Gastrocnemius medialis (tissue), 4 donors: ENCODE measurements at places on chromosomes 12 and 14. TPM values are rescaled to one million over a fixed set of nuclear protein-coding genes. Genes with fewer than 3 reads are reported as not detected.

DNA sequence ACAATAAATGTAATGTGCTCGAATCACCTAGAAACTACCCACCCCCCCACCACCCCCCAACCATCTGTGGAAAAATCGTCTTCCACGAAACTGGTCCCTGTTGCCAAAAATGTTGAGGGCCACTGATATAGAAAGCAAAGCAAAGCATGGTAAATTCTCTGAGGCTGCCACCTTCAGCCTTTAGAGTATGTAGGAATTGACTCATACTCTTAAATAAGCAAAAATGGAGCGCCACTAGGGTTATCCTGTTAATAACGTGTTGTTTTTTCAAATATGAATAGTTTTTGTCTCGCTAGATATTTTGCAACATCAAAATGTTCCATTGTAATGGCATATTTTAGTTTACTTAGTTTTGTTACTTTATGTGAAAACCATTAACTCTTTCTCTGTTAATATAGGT is 18.2 kb downstream of the DYNC1H1 start:
- no peak for DNase-seq

GRCh38 chr14:54762296-54762695 is 140.3 kb downstream of the GCH1 start:
- no peak for DNase-seq

DNA sequence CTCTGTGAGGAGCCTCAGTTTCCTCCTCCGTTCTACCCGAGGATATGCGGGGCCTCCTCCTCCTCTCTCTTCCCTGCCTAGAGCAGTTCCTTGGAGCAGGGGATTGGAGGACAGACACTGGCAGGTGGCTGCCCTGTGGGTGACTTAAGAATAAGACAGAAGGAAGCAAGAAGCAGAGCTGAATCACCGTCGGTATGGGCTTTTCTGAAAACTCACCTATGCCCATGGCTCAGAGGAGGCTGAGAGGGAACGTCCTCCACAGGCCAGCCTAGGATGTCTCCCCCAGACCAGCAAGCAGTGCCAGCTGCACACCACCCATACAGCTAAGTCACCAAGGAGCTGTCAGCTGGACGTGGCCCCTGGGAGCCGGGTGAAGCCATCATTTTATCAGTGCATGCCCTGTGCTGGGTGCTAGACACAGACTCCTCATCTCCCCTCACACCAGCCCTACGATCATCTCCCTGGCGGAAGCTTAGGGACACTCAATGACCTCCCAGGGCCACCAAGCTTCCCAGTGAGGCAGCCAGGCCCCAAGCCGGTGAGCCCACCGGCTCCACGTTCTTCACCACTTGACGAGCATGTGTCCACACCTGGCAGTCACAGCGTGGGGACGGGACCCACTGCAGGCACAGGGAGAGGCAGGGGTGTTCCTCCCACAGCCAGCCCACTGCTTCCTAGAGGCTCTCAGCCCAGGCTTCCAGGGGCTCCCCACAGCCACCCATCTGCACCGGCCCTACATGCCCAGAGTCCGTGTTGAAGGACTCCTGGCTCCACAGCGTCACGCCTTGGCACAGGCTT is 21.4 kb downstream of the ITPK1 start:
- DNase-seq: no peak

GRCh38 chr12:72030277-72030676 is 91.6 kb downstream of the TPH2 start:
- DNase-seq: no peak

GRCh38 chr12:53044052-53044581 is 5.7 kb upstream of the TNS2 start:
- DNase-seq: no peak

DNA sequence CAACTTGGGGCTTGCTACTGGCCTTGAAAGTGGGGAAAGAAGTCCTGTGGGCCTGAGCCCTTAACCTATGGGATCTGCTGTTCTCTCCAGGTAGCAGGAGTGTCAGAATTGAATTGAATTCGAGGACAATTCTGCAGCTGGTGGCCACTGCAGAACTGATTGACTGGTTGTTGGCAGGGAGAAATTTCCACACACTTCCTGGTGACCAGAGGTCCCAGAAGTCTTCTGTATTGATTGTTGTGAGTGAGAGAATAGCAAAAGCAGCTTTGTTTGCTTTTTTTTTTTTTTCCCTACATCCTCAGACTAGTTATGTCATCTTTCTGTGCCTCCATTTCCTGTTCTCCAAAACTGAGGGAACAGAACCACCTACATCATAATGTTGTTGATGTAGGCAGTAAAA is 64.1 kb downstream of the PRICKLE1 start:
- DNase-seq: no peak

DNA sequence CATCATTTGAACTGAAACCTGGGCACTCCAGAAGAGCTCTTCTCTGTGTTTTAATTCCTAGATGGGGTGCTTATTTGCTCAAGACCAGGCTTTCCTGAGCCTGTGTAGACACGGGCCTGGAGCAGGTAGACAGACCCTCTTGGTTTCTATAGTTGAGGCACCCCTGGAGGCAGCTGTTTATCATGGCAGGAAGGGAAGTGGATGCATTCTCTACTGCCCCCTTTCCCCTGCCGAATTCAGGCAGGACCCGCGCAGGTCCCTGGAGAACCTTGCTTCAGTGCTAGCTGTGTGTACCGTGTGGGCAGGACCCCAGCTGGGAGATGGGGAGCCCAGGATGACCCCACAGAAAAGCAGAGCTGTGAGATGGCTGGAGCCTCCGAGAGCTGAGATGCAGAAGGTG is 6.0 kb downstream of the CACNA1C start:
- DNase-seq: no peak

UNC79 gene
- total RNA-seq: 0.33 TPM

DNA sequence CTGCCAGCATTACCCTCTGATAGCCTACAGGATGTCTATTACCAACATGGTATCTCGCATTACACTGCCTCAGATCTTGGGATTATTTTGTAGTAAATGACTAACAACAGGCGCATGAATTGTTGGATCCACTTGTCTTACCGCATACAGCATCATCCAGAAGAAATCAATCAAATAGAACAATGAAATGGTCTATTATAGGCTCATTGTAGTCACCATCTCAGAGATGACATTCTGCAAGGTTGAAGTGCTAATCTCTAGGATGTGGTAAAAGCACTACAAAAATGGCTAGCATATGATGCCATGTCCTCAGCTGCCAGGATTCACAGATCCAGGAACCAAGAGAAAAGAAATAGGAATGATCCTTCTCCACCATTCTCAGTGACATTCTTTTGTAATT is 52.0 kb downstream of the WASHC3 start:
- DNase-seq: no peak

OR6C2 gene
- not detected for total RNA-seq

DNA sequence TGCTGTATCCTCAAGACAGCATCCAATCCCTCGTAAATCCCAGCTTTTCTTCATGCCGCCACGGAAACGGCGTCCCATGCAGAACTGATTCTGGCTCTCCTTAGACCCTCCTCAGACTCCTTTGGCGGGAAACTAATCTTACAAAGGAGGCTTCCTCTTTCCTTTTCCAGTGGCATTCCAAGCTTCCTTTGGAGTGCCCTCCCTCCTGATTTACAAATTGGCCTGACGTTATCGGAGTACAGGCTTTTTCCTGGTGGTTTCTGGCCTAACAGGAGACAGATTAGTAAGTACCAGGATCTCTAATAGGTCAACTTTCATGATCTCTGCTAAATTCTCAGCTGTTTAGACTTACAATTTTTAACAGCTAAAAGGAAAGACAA is 1.3 kb upstream of the ZDHHC17 start:
- no peak for DNase-seq

DNA sequence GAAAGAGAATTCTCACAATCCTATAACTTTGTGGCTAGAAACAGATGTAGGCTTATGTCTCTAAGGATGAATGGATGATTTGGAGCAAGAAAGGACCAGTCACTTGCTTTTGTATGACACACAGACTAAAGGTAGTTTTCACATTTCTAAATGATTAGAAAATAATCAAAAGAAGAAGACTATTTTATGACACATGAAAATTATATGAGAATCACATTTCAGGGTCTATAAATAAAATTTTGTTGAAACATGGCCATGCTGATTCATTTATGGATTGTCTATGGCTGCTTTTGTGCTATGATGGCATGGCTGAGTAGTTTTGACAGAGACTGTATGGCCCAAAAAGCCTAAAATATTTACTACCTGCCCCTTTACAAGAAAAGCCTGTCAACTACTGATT is 49.4 kb upstream of the FRMD6 start:
- no peak for DNase-seq

OAS3 gene
- 5.3 TPM for total RNA-seq

GRCh38 chr14:22813145-22813544 is 2.1 kb downstream of the SLC7A7 start:
- no peak for DNase-seq

DNA sequence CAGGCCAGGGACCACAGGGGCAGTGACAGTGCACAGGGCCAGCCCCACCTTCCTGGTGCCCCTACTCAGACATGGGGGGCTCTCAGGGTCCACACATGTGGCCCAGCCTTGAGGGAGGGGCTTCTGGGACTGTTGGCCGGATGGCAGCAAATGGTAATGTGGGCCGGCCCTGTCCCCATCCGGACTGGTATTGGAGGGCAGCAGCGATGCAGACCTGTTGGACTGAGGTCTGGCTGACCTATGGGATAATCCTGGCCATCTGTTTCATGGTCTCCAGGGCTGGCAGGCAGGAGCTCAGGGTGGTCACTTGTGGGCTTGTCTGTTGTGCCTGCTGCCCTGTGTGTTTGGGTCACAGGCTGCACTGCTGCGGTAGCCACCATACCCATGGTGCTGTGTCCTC is 387.5 kb downstream of the TMEM121 start:
- no peak for DNase-seq

DNA sequence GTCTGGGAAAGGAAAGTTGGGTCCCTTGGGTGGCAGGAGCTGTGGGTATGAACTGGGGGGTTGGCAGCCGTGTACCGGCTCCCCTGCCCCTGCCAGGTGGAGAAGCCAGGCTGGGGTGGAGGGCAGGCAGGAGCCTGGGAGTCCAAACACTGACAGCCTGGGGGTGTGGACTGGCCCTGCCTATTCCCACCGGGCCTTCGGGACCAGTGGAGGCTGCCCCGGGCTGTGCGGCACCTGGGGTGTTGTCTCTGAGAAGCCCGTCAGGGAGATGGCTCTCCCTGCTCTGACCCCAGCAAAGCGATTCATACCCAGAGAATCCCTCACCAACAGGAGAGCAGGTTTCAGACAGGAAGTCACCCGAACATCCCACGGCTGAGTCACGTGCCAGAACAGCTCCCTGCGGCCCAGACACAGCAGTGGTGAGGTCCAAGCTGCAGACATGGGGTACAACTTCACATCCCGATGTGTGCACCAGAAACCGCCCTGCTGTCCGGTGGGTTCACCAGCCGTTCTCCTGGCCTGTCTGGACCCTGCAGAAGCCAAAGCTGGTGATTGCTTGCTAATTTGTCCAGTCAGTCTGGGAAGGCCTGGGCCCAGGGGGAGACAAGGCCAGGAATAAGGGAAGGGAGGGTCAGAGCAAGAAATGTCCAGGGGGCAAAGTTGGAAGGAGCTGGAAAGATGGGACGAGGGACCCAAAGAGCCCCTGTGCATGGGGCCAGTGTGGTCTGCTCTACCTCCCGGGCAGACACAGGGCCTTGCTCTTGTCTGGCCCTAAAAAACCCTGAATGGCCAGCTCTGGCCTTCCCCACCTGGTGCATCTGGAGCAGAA is 2.1 kb upstream of the GPR132 start:
- no peak for DNase-seq
